Urothelium cell line (cell line): ENCODE measurements at places on chromosomes 5 and 9.
A peak's percentile ranks its signal among the peaks of the same experiment; 100 is the strongest.

GRCh38 chr9:112119225-112120029, 55.7 kb downstream of the SUSD1 start:
- no peak for DNase-seq

DNA sequence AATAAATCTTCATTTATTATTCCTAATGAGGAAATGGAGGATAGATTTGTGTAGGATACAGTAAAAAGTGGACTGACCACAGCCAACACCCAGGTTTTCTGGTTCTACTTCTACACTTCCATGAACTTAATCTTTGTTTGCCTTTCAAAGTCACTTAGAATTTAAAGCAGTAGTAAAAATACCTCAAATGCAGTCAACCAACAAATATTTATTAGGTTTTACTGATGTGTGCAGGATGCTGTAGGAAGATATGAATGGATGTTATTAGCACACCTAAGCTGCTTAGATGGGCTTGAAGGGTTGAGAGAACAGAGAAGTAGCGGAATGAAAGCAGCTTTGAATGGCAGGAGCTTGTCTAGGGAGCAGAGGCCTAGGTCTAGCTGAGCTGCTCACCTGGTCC, 201.1 kb downstream of the PALM2AKAP2 start:
- DNase-seq: no peak

DNA sequence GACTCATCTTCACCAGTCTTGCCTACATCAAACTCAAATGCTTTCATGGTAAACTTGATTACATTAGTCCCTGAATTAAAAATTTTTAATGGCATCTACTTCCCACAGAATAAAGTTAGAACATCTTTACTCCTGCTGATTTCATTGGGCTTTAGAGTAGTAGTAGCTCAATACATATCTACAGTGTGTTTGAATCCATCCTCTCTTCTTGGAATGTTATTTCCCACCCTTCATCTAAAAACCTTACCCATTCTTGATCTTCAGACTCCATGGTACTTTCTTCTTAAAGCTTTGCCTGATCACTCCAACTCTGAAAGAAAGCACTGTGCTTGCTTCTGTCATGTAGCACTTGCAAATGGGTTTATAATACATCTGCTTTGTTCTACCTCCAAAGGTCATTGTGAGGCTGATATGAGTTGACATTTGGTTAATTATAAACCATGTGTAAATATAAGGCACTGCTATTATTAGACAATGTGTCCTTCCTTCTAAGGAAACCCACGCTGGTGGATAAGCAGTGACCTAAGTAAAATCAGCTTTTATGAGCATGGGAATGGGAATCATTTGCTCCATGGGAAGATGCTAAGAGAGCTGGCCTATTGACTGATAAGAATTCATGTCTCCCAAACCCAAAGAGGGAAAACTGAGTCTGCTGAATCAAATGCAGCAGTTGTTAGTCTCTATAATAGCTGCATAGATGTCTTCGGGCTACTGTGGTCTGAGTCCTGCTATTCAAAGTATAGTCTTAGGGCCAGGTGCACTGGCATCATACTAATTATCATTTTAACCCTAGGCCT, 7.5 kb upstream of the PRLR start:
- DNase-seq: no peak

GRCh38 chr5:123422433-123423277, 548 bp downstream of the CEP120 start:
- peak; percentile 23 for DNase-seq

DNA sequence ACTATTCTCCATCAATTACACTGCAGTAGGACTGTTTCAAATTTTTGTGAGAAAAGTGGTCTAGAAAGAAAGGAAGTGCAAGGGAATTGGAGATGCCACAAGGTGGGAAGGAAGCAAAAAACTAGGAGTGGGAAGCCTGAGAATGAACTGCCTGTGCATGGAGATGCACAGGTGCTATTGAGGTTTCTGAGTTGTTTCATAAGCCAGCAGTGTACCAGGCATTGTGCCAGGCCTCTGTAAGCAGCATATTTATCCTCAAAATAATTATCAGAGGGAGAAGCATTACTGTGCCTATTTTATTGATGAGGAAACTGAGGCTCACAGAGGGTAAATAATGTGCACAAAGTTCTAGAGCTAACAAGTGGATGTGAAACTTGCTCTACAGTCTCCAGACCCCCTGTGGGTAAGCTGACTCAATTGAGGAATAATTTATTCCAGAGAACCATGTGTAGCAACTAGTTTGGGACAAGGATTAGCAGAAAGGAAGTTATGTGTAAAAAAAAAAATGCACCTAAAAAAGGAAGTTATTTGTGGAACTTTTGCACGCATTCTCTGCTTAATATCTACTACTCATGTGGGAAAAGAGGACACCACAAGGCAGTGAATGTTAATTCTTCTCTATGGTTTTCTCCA, 96.7 kb downstream of the SNCAIP start:
- no peak for DNase-seq

DNA sequence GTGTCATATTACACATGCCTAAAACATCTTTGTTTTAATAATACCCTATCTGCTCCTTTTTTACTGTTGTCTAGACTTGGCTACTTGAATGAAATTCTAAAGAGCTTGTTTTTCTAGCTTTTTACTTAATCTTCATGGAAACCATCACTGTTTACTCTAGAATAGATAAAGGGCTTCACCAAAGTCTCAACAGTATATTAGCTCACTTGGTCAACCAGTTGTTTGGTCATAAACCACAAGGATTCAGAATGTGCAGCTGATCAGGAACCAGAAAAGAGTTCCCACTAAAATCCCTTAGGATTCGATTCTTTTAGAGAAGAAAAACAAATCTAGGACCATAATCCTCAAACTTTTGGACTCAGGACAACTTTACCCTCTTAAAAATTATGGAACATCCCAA, 38.0 kb downstream of the CDO1 start:
- DNase-seq: no peak

DNA sequence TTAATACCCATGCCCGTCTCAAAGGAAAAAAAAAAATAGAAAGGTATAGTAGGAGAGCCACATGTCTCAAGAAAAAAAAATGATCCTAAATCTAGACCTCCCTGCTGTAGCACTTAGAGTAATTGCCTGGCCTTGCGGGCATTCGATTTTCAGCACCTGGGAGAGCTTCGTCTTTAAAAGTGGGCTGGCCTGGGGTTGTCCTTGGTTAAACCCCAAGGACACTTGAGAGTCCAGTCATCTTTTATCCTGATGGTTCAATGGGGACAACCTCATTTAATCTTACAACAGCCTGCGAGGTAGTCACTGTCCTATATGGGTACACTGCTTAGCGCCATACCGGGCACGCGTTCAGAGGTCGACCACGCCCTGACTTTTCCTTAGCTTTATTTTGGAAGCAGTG, 60.1 kb downstream of the MAT2B start:
- no peak for DNase-seq

- no peak for DNase-seq
Measured at GRCh38 chr5:53777864-53778618, 217.6 kb downstream of the NDUFS4 start.

DNA sequence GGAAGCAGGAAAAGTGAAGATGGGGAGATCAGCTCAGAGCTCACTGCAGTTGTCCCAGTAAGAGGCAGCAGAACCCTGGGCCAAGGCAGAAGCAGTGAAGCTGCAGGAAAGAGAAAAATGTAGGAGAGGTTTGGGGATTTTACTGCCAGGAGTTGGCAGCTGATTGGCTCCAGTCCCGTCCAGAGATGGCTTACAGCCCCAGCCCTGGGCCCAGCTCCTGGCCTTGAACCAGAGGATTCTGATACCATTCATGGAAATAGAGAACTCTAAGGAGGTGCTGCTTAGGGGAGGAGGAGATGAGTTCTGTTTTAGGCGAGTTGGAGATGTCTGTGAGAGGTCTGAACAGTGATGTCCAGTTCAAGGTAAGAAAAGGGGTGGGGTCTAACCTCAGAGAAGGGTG, 4.6 kb downstream of the MORN5 start:
- DNase-seq: no peak
